ENCODE measurements at places on chromosomes 1 and 21. TPM values are rescaled to one million over a fixed set of nuclear protein-coding genes. Genes with fewer than 3 reads are reported as not detected.

DNA sequence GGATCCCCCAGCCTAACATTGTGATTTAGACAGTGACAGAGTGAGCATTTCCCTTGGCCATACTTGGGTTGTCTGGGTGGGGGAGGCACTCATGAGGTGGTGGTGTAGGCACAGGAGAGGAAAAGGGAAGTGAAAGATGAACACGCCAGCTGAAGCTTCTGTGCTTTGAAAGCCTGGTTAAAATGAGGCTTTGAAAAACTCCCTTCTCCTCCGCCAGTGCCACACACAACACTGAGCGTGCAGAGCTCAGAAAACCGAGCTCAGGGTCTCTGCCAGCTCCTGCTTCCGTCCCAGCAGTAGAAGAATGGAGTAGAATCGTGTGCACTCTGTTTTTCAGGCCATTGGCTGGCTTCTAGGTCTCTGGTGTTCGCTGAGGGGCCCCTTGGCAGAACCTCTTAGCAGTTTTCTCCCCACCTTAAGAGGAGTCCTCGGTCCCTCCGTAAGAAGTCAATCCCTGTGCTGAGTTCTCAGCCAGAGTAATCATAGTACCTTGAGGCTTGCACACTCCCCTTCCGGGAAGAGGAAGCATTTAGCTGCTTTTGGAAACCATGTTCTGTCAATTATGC is 12.9 kb downstream of the PLEKHM2 start:
- H3K4me3 ChIP-seq = peak overlapping the region; percentile 9
- DNase-seq = no peak
- H3K4me1 ChIP-seq = peaks cover 50% of the 10 kb centered on the region
- peak overlapping the region; percentile 59 for H3K27ac ChIP-seq
- no peaks in the 10 kb centered on the region for H3K36me3 ChIP-seq

GRCh38 chr21:32377991-32378390 is 14.8 kb downstream of the URB1 start:
- DNase-seq = no peak
- no peak overlapping the region for H3K4me3 ChIP-seq
- no peaks in the 10 kb centered on the region for H3K27me3 ChIP-seq
- no peak overlapping the region for H3K27ac ChIP-seq

The TATDN3 gene
- total RNA-seq = 14.9 TPM

The KIF26B gene
- total RNA-seq = 2.1 TPM

Data from upper lobe of left lung (tissue), 6 donors.